Thyroid gland (tissue), 4 donors: ENCODE measurements at places on chromosomes 6 and 20. TPM values are rescaled to one million over a fixed set of nuclear protein-coding genes. Genes with fewer than 3 reads are reported as not detected.
A peak's percentile ranks its signal among the peaks of the same experiment; 100 is the strongest.

The RPP21 gene
- total RNA-seq, result 88.7 TPM

The PLCB4 gene
- 77.9 TPM for total RNA-seq

The TREM1 gene
- total RNA-seq, result 1.0 TPM

The DDRGK1 gene
- total RNA-seq, result 121 TPM

The MCHR2 gene
- total RNA-seq, result not detected

The RIPOR3 gene
- total RNA-seq, result 9.3 TPM

- no peaks in the 10 kb centered on the region for H3K27me3 ChIP-seq
- H3K4me3 ChIP-seq, result no peak overlapping the region
- no peak overlapping the region for H3K27ac ChIP-seq
- no peaks in the 10 kb centered on the region for H3K36me3 ChIP-seq
Measured at GRCh38 chr20:10550204-10551118, 115.4 kb downstream of the SLX4IP start.

DNA sequence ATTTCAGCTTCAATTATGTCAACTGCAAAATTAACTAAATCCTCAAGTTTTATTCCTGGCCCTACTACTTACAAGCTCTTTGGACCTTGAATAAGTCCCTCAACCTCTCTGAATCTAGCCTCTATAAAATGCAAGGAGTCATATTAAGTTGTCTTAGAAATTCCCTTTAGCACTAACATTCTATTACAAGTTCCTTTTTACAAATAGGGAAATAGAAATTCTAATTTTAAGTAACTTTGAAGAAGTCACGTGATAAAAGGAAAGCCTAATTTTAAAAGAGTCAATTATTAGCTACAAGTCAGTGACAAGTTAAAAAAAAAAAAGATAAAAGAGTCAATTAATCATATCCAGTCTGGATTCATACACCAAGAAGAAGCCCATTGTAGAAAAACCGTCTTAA, 24.6 kb upstream of the GTF3C6 start:
- no peak for DNase-seq
- no peaks in the 10 kb centered on the region for H3K4me1 ChIP-seq
- no peaks in the 10 kb centered on the region for H3K36me3 ChIP-seq
- no peaks in the 10 kb centered on the region for H3K27me3 ChIP-seq
- no peak overlapping the region for H3K4me3 ChIP-seq
- H3K27ac ChIP-seq, result no peak overlapping the region

DNA sequence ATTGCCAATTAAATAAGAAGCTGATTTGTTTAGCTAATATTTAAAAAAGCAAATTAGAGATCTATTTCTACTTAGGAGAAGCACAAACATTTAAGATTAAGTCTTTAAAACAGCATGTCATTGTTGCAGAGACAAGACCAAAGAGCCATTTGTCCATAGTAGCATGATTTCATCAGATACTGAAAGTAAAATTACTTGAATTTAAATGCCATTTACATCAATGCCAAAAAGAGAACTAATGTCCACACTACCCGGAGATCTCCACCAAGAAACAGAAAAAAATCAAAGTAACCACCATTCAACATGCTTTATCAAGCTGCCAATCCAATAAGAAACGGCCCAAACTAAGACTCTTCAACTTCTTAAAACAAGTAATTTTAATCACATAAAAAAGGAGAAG, 15.7 kb downstream of the AURKA start:
- H3K27ac ChIP-seq, result no peak overlapping the region
- H3K4me3 ChIP-seq, result no peak overlapping the region
- H3K27me3 ChIP-seq, result no peaks in the 10 kb centered on the region
- DNase-seq, result no peak
- no peaks in the 10 kb centered on the region for H3K36me3 ChIP-seq
- H3K4me1 ChIP-seq, result no peaks in the 10 kb centered on the region

- peaks cover 13% of the 10 kb centered on the region for H3K4me1 ChIP-seq
- DNase-seq, result peak; percentile 78
- H3K36me3 ChIP-seq, result no peaks in the 10 kb centered on the region
- H3K27me3 ChIP-seq, result no peaks in the 10 kb centered on the region
- peak overlapping the region; percentile 27 for H3K27ac ChIP-seq
Measured at GRCh38 chr6:13427801-13428582, 59.4 kb downstream of the GFOD1 start.

- H3K4me3 ChIP-seq, result no peak overlapping the region
- H3K27ac ChIP-seq, result no peak overlapping the region
- H3K36me3 ChIP-seq, result no peaks in the 10 kb centered on the region
- no peak for DNase-seq
- no peaks in the 10 kb centered on the region for H3K4me1 ChIP-seq
- H3K27me3 ChIP-seq, result no peaks in the 10 kb centered on the region
Measured at GRCh38 chr6:111242452-111242851, 155.1 kb downstream of the SLC16A10 start.
